Neural crest cell (in vitro differentiated cells): ENCODE measurements at places on chromosomes 2 and 18. TPM values are rescaled to one million over a fixed set of nuclear protein-coding genes. Genes with fewer than 3 reads are reported as not detected.

- H3K36me3 ChIP-seq: no peaks in the 10 kb centered on the region
- no peak overlapping the region for H3K27ac ChIP-seq
- no peak for DNase-seq
- no peak overlapping the region for H3K4me3 ChIP-seq
- H3K27me3 ChIP-seq: no peaks in the 10 kb centered on the region
- peaks cover 18% of the 10 kb centered on the region for H3K4me1 ChIP-seq
Measured at GRCh38 chr2:111923276-111923804, 24.9 kb downstream of the MERTK start.

DNA sequence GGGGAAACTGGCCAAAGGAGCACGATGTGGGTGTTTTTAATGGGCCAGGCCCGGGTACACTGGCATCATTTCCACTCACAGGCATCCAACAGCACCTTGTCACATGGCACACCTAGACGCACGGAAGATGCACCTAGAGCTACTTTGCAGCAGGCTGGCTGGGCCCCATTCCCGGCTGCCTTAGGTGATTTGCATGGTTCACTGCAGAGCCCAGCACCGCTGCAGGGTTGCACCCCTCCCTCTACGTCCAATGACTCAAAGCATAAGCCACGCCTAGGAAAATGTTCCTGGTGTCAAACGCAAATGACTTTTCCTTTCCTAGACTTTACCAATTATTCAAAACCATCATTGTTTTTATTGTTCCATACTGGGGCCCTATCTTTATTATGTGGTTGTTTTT lies 222.9 kb downstream of the EIPR1 start:
- no peak overlapping the region for H3K27ac ChIP-seq
- DNase-seq: no peak
- no peak overlapping the region for H3K4me3 ChIP-seq
- H3K27me3 ChIP-seq: no peaks in the 10 kb centered on the region

DNA sequence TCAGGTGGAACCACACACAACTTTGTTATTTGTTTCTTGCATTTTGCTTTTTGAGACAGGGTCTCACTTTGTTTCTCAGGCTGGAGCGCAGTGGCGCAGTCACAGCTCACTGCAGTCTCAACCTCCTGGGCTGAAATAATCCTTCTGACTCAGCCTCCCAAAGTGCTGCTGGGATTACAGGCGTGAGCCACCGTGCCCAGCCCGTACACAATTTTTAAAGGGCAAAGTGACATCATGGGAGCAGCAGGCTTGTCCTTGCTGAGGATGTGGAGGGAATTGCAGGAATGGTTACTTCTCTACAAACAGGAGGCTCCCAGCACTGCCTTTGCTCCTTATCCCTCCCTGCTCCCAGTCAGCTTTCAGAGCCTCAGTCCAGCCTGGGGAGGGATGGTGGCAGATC lies 355.9 kb upstream of the KLHL29 start:
- peaks cover 28% of the 10 kb centered on the region for H3K4me1 ChIP-seq
- peak overlapping the region; percentile 79 for H3K27ac ChIP-seq
- no peaks in the 10 kb centered on the region for H3K27me3 ChIP-seq
- no peak for DNase-seq

GRCh38 chr2:8334866-8335325 lies 347.0 kb upstream of the ID2 start:
- H3K36me3 ChIP-seq: no peaks in the 10 kb centered on the region
- DNase-seq: no peak
- H3K27me3 ChIP-seq: no peaks in the 10 kb centered on the region
- H3K4me1 ChIP-seq: peaks cover 9% of the 10 kb centered on the region

DNA sequence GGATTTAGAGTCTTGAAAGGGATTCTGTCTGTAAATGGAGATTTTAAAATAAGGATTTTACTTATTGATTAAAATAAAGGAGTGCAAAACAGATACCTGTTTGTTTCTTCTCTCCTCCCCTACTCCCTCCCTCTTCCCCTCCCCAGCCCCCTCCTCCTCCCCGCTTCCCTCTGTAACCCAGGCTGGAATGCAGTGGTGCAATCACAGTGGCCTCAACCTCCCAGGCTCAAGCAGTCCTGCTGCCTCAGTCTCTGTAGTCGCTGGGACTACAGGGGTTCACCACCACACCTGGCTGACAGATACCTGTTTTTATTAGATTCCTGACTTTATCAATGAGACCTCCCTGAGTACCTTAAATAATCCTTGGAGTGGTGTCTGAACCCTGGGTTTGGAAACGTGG lies 57.1 kb downstream of the OXER1 start:
- no peaks in the 10 kb centered on the region for H3K4me1 ChIP-seq
- H3K36me3 ChIP-seq: peaks cover 2% of the 10 kb centered on the region
- no peaks in the 10 kb centered on the region for H3K27me3 ChIP-seq
- no peak for DNase-seq
- no peak overlapping the region for H3K27ac ChIP-seq

DNA sequence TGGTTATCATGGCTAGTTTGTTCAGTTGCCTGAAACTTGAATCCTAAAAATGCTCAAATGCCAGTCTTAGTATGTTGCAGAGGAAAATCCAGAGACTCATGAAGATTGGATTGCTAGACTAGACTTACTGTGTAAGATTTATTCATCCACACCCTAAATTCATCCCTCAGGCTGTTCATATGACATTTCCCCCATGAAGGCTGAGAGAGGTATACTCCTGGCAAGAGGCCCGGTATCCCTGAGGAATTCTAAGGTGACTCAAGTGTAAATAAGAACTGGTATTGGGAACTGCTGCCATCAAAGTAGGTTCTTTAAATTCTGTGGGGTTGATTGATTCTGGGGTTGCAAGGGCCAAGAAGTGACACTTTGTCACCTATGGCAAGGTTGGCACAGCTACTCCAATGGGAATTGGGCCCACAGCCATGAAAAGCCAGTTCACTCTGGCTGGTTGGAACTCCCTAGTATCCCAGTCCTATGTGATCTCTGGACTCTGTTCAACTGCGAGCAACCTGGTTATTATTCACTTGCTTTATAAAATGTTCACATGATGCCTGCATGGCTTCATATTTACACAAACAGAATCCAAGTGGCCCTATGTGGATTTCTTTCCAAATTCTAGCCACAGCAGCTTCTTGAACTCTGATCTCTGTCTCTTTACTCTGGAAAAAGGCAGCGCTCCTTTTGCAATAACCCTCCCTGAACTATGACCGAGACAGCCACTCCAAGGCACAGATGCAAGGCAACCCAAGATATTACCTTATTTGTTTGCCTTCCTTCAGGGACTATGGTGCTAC lies 429.1 kb downstream of the CBLN2 start:
- no peaks in the 10 kb centered on the region for H3K36me3 ChIP-seq
- H3K27me3 ChIP-seq: no peaks in the 10 kb centered on the region
- H3K4me1 ChIP-seq: no peaks in the 10 kb centered on the region
- H3K4me3 ChIP-seq: no peak overlapping the region
- DNase-seq: no peak

GRCh38 chr2:120818441-120818920 lies 82.8 kb downstream of the GLI2 start:
- no peak for DNase-seq
- H3K36me3 ChIP-seq: no peaks in the 10 kb centered on the region
- no peak overlapping the region for H3K27ac ChIP-seq
- no peaks in the 10 kb centered on the region for H3K27me3 ChIP-seq
- H3K4me3 ChIP-seq: no peak overlapping the region
- H3K4me1 ChIP-seq: peaks cover 21% of the 10 kb centered on the region

DNA sequence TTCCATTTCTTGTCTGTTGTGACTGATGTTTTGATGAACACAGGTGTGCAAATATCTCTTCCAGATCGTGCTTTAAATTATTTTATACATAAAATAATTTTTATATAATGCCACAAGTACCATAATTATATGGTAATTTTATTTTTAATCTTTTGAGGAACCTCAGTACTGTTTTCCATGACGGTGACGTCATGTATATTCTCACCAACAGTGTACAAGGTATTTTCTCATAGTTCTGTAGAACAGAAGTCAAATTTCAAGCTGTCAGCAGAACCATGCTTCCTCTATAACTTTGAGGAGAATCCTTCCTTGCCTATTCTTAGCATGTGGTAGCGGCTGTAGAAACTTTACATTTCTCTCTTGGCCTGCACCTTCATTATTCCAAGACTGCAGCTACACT lies 349.4 kb upstream of the GYPC start:
- H3K27ac ChIP-seq: no peak overlapping the region
- peaks cover 4% of the 10 kb centered on the region for H3K4me1 ChIP-seq
- H3K36me3 ChIP-seq: no peaks in the 10 kb centered on the region
- H3K27me3 ChIP-seq: no peaks in the 10 kb centered on the region
- no peak overlapping the region for H3K4me3 ChIP-seq

DNA sequence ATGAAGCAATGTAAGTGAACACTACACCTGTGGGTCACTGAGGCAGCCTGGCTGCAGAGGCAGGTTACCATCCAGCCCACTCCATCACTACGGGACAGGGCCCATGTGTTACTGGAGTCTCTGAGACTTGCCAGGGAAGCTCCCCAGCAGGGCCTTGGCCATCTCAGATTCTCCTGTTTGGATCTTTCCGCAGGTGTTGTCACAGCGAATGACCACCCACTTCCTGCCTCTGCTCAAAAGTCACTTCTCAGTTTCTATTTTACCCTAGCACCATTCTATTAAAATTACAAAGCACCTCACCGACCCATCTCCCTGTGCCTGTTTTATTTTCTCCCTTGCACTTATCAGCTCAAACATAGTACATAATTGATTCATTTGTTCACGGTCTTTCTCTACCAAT lies 34.5 kb upstream of the L3MBTL4 start:
- no peaks in the 10 kb centered on the region for H3K36me3 ChIP-seq
- no peak overlapping the region for H3K27ac ChIP-seq
- no peaks in the 10 kb centered on the region for H3K4me1 ChIP-seq
- H3K27me3 ChIP-seq: no peaks in the 10 kb centered on the region

- H3K27me3 ChIP-seq: no peaks in the 10 kb centered on the region
- H3K27ac ChIP-seq: no peak overlapping the region
- peaks cover 11% of the 10 kb centered on the region for H3K4me1 ChIP-seq
- no peak for DNase-seq
Measured at GRCh38 chr2:239729151-239729550, 296.0 kb downstream of the NDUFA10 start.

GRCh38 chr2:178418426-178418825 lies 32.5 kb downstream of the PRKRA start:
- no peak overlapping the region for H3K4me3 ChIP-seq
- peaks cover 19% of the 10 kb centered on the region for H3K4me1 ChIP-seq
- no peak for DNase-seq

GRCh38 chr18:58979615-58980014 lies 114.9 kb downstream of the ZNF532 start:
- no peaks in the 10 kb centered on the region for H3K27me3 ChIP-seq
- no peak overlapping the region for H3K4me3 ChIP-seq
- peaks cover 15% of the 10 kb centered on the region for H3K4me1 ChIP-seq
- DNase-seq: no peak
- no peak overlapping the region for H3K27ac ChIP-seq

GRCh38 chr18:67094123-67094522 lies 422.4 kb downstream of the DSEL start:
- H3K27ac ChIP-seq: no peak overlapping the region
- no peaks in the 10 kb centered on the region for H3K4me1 ChIP-seq
- H3K36me3 ChIP-seq: no peaks in the 10 kb centered on the region
- H3K4me3 ChIP-seq: no peak overlapping the region
- no peaks in the 10 kb centered on the region for H3K27me3 ChIP-seq

GRCh38 chr2:170814533-170815230 lies 2.0 kb upstream of the GAD1 start:
- peaks cover 43% of the 10 kb centered on the region for H3K4me1 ChIP-seq
- DNase-seq: no peak
- H3K27ac ChIP-seq: no peak overlapping the region

DNA sequence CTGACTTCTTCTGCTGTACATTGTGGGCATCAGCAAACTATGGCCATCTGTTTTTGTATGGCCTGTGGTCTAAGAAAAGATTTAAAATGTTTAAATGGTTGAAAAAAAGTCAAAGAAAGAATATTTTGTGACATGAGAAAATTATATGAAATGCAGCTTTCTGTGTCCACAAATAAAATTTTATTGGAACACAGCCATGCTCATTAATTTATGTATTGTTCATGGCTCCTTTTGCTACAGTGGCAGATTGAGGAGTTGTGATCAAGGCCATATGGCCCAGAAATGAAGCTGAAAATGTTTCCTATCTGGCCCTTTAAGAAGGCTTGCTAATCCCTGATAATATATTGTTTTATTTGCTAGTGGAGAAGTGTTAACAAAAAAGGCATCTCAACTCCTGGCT lies 162.0 kb downstream of the SLC4A3 start:
- H3K36me3 ChIP-seq: no peaks in the 10 kb centered on the region
- H3K4me1 ChIP-seq: no peaks in the 10 kb centered on the region
- H3K4me3 ChIP-seq: no peak overlapping the region
- no peak for DNase-seq
- no peaks in the 10 kb centered on the region for H3K27me3 ChIP-seq
- H3K27ac ChIP-seq: no peak overlapping the region

- H3K4me3 ChIP-seq: peak overlapping the region; percentile 95
- H3K27me3 ChIP-seq: peaks cover 23% of the 10 kb centered on the region
- peak; percentile 27 for DNase-seq
- no peaks in the 10 kb centered on the region for H3K36me3 ChIP-seq
- H3K27ac ChIP-seq: no peak overlapping the region
- peaks cover 24% of the 10 kb centered on the region for H3K4me1 ChIP-seq
Measured at GRCh38 chr2:167293172-167293781, 405.0 kb downstream of the XIRP2 start.

- H3K36me3 ChIP-seq: no peaks in the 10 kb centered on the region
- peak overlapping the region; percentile 93 for H3K27ac ChIP-seq
- peaks cover 50% of the 10 kb centered on the region for H3K4me1 ChIP-seq
- no peak for DNase-seq
Measured at GRCh38 chr18:49619801-49620200, 57.9 kb downstream of the LIPG start.

DNA sequence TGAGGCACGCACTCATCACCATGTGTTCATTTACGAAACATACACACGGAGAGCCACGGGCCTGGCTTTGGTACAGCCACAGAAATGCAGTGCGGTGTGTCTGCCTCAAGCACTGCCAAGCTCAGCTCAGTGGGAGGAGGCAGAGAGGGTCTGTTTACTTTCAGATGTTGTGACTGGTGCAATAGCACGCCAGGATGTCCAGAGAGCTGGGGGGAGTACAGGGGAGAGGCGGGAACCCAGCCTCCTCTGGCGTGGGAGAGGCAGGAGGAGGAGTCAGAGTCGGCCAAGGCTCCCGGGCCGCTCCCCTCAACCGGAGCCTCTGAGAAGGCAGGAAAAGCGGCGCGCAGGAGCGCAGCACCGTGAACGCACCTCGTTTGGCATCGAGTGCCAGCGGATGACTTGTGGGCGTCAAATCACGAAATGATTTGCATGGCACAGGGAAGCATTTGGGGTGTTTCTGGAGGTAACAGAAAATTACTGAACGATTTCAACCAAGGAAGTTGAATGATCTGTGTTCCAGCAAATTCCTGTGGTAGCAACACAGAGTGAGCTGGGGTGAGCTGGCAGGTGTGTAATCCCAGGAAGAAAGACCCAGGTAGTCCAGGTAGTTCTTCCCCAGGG lies 143.0 kb downstream of the ZNF516 start:
- peaks cover 10% of the 10 kb centered on the region for H3K4me1 ChIP-seq
- H3K27me3 ChIP-seq: peaks cover 2% of the 10 kb centered on the region
- DNase-seq: no peak
- H3K4me3 ChIP-seq: peak overlapping the region; percentile 17
- H3K36me3 ChIP-seq: peaks cover 44% of the 10 kb centered on the region

- DNase-seq: no peak
- peaks cover 19% of the 10 kb centered on the region for H3K4me1 ChIP-seq
- H3K27ac ChIP-seq: no peak overlapping the region
- H3K4me3 ChIP-seq: no peak overlapping the region
Measured at GRCh38 chr18:66769375-66769774, 165.5 kb upstream of the CDH19 start.

Gene NT5C1B
- not detected in 2 replicates for total RNA-seq

Gene NOTO
- not detected in 2 replicates for total RNA-seq

Gene KCNG2
- total RNA-seq: not detected in 2 replicates

Gene CBLN2
- 0.55 and 0.58 TPM in 2 replicates for total RNA-seq
